ENCODE measurements at places on chromosomes 2 and 18. TPM values are rescaled to one million over a fixed set of nuclear protein-coding genes. Genes with fewer than 3 reads are reported as not detected.

- H3K27ac ChIP-seq = peak overlapping the region; percentile 11
- H3K27me3 ChIP-seq = no peaks in the 10 kb centered on the region
- H3K4me3 ChIP-seq = no peak overlapping the region
- peaks cover 4% of the 10 kb centered on the region for H3K4me1 ChIP-seq
These were observed 54.4 kb upstream of the CCDC68 start for GRCh38 chr18:55013685-55014084.

GRCh38 chr2:54681416-54681815 lies 42.0 kb upstream of the EML6 start:
- H3K27ac ChIP-seq = no peak overlapping the region
- no peaks in the 10 kb centered on the region for H3K36me3 ChIP-seq
- H3K4me1 ChIP-seq = no peaks in the 10 kb centered on the region

- H3K36me3 ChIP-seq = peaks cover 5% of the 10 kb centered on the region
- H3K4me1 ChIP-seq = peaks cover 12% of the 10 kb centered on the region
- DNase-seq = no peak
- H3K27ac ChIP-seq = peak overlapping the region; percentile 36
These were observed 174.9 kb downstream of the SEPTIN10 start for GRCh38 chr2:109438773-109439389.

DNA sequence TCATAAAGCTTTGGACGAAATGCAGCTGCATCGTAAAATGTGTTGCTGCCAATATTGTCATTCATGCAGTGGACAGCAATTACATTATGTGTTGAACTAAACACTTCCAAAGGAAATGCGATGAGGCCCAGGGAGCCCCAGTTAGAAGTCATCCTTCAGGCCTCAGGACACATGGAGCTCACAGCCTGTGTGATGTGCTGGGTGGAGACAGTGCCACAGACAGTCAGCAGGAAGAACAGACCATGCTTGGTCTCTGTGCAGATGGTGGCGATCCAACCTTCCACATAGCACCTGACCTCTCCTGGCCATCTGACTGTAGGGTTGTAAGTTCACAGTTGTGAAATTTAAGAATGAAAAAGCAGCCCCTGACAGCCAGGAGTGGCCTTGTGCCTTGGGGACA lies 118.3 kb upstream of the ALKAL2 start:
- H3K36me3 ChIP-seq = peaks cover 2% of the 10 kb centered on the region
- no peak for DNase-seq
- no peak overlapping the region for H3K27ac ChIP-seq
- H3K4me1 ChIP-seq = peaks cover under 1% of the 10 kb centered on the region
- peaks cover 7% of the 10 kb centered on the region for H3K27me3 ChIP-seq

- H3K36me3 ChIP-seq = no peaks in the 10 kb centered on the region
- no peak overlapping the region for H3K27ac ChIP-seq
- H3K4me3 ChIP-seq = no peak overlapping the region
These were observed 193.5 kb upstream of the TCF4 start for GRCh38 chr18:55781481-55781957.

GRCh38 chr2:239596253-239596652 lies 195.4 kb upstream of the HDAC4 start:
- H3K27ac ChIP-seq = no peak overlapping the region
- no peaks in the 10 kb centered on the region for H3K36me3 ChIP-seq

DNA sequence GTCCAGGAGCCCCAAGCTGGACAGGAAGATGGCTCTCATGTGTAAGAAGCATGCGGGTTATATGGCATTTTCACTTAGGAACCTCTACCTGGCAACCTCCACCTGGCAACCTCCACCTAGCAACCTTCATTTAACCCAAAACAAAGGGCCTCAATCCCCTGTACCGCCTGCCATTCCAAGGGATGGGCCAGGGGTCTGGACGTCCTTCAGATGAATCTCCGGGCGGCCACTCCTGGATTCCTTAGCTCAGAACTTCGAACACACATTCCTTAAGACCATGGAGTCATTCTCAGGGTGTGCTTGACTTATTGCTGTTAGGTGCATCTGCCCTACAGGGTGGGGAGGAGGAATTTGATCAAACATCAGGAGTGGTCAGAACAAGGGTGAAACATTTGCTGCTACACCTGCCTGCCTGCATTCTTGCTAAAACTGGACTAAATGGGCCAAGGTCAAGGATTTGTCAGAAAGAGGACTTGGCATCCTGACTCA lies 277.6 kb downstream of the PHLPP1 start:
- no peak overlapping the region for H3K27ac ChIP-seq
- no peaks in the 10 kb centered on the region for H3K36me3 ChIP-seq
- H3K4me1 ChIP-seq = no peaks in the 10 kb centered on the region
- no peak for DNase-seq

DNA sequence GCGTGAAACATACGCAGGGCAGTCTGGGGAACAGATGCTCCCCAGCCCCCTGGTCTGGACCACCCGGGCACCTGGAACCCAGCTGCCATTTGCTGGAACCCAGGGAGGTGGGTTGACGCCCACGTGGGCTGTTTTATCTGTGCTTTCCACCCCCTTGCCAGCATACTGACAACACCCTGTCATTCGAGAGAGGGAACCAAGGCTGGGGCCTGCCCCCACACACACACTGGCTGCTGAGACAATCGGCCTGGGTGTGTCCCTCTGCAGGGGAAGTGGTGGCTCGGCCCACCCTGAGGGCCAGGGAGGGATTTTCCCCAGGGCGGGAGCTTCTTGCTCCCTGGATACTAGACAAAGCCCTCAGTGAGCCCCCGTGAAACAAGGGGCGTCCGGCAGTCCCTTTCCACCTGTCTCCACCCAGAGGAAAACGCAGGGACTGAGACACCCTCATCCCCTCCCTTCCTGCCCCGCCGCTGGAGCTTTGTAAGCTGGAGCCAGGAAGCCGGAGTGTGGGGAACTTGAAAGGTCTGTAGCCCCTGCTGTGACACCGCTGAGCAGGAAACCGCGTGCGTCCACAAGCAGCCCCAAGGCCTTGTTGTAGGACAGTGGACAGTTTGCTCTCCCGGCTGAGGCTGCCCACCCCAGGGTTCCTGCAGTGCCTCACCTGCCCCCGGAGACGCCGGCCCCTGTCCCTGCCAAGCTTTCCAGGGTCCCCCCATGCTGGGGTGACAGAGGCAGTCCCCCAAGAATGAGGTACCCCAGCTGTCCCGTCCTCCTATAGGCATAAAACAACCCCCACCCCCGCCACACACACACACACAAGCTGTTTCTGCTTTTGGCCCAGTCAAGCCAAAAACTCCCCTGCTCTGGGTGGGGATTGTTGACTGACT lies 14.1 kb upstream of the KLF11 start:
- H3K27me3 ChIP-seq = peaks cover 8% of the 10 kb centered on the region
- no peak overlapping the region for H3K4me3 ChIP-seq
- DNase-seq = no peak
- H3K27ac ChIP-seq = no peak overlapping the region

- H3K27ac ChIP-seq = peak overlapping the region; percentile 87
- peaks cover 23% of the 10 kb centered on the region for H3K4me1 ChIP-seq
- H3K36me3 ChIP-seq = peaks cover 29% of the 10 kb centered on the region
- peak overlapping the region; percentile 20 for H3K4me3 ChIP-seq
- DNase-seq = no peak
- no peaks in the 10 kb centered on the region for H3K27me3 ChIP-seq
These were observed 89.0 kb downstream of the ZNF532 start for GRCh38 chr18:58953627-58954026.

DNA sequence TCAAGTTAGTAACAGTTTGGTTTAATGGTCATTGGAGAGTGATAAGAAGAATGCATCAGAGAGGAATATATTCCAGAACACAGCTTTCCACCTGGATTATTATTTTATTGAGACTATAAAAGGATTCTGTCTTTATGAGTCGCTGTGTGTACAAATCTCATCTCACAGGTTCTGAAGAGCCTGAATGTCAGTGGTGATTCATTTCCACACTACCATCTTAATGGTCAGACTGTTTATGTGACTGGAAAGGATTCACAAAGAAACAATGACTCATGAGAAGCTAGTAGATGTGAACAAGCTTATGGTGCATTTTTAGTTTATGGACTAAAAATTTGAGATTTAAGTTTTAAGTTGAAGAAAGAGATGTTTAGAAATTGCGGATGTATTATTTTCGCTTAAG lies 685.4 kb upstream of the NRXN1 start:
- peaks cover 2% of the 10 kb centered on the region for H3K36me3 ChIP-seq
- H3K27me3 ChIP-seq = no peaks in the 10 kb centered on the region
- no peak for DNase-seq
- no peak overlapping the region for H3K27ac ChIP-seq
- no peaks in the 10 kb centered on the region for H3K4me1 ChIP-seq

- H3K27me3 ChIP-seq = peaks cover 3% of the 10 kb centered on the region
- peak; percentile 67 for DNase-seq
- no peak overlapping the region for H3K4me3 ChIP-seq
- H3K27ac ChIP-seq = no peak overlapping the region
- peaks cover 11% of the 10 kb centered on the region for H3K36me3 ChIP-seq
These were observed 275.3 kb upstream of the CCDC68 start for GRCh38 chr18:55234366-55235093.

The KATNAL2 gene
- 6.1 TPM for total RNA-seq

The ATOH8 gene
- 1.3 TPM for total RNA-seq

The IL36A gene
- total RNA-seq = not detected

The ICOS gene
- not detected for total RNA-seq

The FEV gene
- 15.6 TPM for total RNA-seq

The SERPINB4 gene
- total RNA-seq = not detected

The USP34 gene
- total RNA-seq = 139 TPM

The KIF5C gene
- total RNA-seq = 26.8 TPM

The UGT1A8 gene
- not detected for total RNA-seq

The VSNL1 gene
- 1.1 TPM for total RNA-seq

The NAT8 gene
- total RNA-seq = not detected

The EML6 gene
- 2.6 TPM for total RNA-seq

Measured in progenitor cell of endocrine pancreas (in vitro differentiated cells).